IPS DF 6.9 (cell line): ENCODE measurements at places on chromosomes 6 and 20.

DNA sequence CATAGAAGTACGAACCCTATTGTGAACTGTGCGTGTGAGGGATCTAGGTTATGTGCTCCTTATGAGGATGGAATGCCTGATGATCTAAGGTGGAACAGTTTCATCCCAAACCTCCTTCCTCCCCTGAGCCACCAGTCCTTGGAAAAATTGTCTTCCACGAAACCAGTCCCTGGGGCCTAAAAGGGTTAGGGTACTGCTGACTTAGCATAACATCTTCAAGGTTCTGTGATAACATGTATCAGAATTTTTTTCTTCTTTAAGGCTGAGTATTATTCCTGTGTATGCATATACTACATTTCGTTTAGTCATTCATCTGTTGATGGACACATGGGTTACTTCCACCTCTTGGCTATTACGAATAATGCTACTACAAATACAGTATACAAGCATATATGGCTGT is 80.2 kb downstream of the TSHZ2 start:
- DNase-seq, result no peak

DNA sequence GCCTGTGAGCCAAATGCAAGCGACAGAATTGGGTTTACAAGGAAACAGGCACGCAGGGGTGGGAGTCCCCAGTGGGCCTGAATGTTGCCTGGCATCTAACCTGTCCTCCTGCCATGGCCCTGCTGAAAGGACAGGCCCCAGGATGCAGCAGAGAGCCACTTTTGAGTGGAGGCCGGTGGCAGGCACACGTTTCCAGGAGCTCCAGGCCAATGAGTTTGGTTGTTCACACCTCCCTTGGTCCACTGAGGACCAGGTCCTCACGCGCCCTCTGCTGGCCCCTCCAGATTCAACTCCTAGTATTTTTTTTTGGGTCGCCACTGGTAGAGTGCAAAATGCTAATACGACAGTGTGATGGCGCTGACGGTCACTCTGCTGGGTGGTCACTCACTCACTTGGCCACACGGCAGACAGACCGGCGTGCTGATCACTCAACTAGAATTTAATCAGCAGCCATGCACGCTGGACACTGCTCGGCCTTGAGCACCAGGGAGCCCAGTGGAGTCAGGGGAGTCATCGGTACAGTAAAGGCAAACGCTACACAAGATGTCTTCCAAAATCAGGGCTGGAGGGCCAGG is 81.7 kb upstream of the NFATC2 start:
- DNase-seq, result peak; percentile 79

- DNase-seq, result no peak
These were observed 26.4 kb upstream of the ADGRG6 start for GRCh38 chr6:142275236-142276006.

DNA sequence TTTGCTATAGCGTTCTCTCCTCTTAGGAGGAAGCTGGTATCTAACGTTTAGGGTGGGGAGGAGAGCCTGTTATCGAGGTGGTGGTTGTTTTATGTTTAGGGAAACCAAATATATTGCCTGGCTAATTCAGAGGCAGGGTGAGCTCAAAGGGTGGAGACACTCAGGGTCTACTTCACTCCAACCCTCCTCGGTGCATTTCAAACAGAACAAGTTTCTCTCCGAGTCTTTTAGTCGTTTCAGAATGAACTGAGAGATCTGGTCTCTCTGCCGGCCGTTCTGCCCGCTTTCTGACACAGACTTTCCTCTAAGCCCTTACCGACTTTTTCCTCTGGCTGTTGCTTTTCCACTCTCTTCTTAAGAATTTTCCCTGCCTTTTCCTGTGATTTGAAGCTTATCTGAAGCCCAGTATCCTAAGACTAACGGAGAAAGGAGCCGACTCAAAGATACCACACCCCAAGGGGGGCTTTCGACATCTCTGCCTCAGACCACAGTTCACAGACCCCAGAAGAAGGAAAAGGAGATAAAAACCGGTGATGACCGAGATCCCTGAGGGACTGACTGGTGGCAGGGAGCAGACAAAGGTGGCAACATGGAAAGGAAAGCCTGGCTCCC is 865 bp downstream of the STK38 start:
- no peak for DNase-seq

DNA sequence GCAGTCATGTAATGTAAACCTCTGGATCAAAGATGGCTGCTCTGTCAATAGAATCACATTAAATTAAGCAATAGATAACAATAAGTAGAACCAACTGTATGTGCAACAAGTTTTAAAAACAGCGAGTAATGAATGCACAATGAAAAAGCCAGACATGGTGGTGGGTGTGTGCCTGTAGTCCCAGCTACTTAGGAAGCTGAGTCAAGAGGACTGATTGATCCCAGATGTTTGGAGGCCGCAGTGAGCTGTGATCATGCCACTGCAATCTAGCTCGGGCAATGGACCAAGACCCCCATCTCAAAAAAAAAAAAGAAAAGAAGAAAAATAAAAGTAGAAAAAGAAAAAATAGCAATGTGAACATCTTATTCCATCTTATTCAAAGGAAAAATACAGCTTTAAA is 558.7 kb upstream of the MMS22L start:
- DNase-seq, result no peak

DNA sequence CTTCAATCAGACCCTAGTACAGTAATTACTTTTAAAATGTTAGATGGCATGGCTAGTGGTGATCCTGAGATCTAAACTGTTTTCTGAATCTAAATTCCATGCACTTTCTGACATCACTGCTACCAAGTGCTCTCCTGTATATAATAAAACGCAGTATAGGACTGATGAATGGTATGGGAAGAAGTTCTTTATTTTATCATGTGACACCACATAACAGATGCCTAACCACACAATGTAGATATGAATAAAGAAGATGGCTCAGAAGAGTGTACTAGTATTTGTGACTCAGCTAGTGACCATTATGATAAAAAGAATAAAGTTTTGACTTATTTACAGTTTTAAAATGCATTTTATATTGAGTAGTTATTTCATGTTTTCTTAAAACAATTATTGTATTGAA is 8.5 kb downstream of the NDUFAF4 start:
- no peak for DNase-seq

DNA sequence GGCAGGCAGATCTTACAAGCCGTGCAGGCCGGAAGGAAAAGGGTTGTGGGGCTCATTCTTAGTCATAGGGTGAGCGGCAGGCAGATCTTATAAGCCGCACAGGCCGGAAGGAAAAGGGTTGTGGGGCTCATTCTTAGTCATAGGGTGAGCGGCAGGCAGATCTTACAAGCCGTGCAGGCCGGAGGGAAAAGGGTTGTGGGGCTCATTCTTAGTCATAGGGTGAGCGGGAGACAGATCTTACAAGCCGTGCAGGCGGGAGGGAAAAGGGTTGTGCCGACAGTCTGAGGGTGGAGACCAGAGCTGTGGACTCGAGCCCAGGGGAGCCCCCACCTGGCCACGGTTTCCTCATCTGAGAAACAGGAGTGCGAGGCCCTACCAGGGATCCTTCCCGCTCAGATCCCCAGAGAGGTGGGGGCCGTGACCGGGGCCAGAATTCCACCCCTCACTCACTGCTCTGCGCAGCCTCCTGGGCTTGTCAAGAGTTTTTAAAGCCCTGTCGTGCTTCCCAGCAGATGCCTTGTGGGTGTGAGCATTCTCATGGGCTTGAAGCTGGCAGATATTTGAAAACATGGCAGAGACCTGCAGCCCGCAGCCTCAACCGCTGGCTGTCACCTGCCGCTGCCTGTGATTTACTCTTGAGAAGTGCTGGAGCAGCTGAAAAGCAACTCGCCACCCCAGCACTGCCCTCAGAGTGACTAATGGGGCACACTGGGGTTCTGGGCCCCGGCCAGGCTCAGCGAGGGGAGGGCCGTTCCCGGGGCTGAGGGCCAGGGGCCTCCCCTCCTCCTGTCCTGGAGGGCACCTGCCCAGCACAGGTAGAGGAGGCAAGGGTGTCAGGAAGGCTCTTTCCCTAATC is 31.9 kb downstream of the NTSR1 start:
- DNase-seq, result no peak

- DNase-seq, result no peak
These were observed 261.1 kb downstream of the THBS2 start for GRCh38 chr6:168992446-168993144.

GRCh38 chr6:53159558-53159957 is 10.9 kb upstream of the GCM1 start:
- no peak for DNase-seq

DNA sequence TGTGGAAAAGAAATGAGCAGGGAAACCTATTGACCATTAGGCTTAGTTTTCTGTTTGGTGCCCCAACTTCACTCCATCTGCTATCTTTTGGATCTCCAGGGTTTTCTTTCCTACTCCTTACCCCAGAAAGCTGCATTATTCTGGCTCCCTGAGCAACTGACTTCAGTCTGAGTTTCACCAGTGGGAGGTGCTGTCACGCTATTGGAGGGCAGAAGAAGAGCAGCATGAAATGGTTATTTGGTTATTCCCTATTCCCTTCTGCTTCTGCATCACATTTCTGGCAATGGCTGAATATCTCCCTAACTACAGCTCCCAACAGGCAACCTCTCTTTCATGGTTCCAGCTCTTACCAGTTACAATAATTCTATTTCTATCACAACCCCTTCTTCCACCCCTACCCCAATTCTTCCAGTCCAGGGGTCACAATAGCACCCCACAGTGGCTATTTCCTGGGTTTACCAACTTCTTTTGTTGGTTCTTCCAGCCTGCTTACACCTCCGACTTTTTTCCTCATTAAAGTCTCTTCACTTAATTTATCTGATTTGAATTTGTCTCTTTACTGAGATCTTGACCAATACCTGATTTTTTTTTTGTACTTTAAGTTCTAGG is 311.5 kb downstream of the PLCB1 start:
- DNase-seq, result peak; percentile 18

DNA sequence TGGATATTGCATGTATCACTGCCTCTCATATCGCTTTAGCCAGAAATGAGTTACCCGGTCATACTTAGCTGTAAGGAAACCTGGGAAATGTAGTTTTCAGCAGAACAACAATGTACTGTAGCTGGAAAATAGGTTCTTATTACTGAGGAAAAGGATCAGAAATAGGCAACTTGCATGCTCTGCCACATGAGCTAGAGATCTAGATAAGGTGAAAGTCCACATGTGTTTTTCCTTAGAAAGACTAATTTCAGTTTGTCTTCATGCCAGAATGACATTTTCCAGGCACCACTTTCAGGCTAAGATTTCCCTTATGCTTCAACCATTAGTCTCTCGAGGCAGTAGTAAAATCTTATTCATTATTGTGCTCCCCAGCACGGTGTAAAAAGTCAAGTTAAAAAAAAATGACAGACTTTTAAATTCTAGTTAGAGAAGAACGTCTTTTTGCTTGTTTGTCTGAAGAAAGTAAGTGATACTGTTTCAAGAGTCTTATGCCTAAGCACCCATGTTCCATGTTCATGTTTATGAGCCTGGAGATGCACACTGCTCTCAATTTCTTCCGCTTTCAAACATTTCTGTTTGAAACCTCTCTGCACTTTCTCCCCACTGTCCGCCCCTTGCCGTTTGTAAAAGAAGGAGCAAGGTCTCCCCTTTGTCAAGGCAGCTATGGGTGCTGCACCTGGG is 67.6 kb downstream of the ZNF831 start:
- no peak for DNase-seq

GRCh38 chr20:35883336-35883777 is 70.9 kb downstream of the SCAND1 start:
- no peak for DNase-seq
